ENCODE measurements at places on chromosomes 7 and 10.

DNA sequence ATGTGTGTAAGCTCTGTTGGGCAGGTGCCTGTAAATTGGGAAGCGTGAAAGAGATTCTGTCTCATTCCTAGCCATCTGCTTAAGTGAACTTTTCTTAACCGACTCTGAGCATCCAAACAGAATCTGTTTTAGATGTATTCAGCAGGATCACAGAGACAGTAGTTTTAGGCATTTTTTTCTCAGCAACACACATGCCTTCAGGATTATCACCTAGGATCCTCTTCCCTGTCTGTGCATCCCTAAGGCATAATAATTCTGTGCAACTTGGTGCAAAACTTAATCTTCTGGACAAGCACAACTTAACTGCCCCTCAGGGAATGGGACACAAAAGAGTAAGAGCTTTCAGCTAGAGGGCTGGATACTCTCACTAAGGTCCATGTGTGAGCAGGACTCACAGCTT, 284.8 kb downstream of the C7orf25 start:
- no peak for DNase-seq

- no peak for DNase-seq
Measured at GRCh38 chr7:30778255-30779025, 7.2 kb downstream of the MINDY4 start.

DNA sequence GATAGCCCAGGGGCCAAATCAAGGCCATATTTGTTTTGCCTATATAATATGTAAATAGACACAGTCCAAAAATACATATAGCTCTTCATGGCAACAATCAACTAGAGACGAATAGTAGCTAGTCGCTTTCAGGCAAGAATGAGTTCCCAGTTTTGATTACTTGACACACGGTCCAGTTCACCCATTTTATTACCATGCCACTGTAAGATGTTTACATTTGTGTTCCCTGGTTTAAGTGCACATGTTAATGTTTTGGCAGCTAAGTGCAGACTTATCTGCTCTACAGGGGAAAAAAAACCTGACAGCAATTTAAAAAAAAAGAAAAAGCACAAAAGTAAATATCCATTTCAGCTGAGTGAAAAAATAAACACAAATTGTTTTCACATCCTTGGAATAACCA, 213.1 kb downstream of the TPK1 start:
- no peak for DNase-seq

DNA sequence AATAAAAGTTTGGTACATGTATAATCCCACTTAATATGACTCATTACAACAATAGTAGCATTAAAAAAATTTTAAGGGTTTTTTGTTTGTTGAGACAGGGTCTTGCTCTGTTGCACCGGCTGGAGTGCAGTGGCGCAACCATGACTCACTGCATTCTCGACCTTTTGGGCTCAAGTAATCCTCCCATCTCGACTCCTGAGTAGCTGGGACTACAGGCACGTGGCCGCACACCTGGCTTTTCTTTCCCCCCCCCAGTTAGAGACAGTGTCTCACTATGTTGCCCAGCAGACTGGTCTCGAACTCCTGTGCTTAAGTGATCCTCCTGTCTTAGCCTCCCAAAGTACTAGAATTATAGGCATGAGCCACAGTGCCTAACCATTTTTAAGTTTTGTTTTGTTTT, 40.7 kb downstream of the KMT2C start:
- no peak for DNase-seq

DNA sequence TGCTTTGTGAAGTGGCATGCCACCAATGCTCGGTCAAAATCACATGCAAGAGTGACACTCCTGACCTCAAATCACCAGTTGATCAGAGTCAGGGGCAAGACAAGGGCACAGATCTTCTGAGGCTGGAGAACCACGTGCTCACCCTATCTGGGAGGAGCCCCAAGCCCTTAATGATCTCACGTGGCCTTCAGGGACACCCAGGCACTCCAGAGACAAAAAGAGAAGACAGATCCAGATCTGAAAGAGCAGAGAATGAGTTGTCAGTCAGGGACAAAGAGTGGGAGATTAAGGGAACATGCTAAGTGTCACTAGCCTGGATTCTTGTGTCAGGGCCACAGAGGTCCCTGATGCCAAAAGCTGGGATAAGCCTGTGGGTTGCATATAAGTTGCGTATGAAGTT, 134.3 kb downstream of the PLXNA4 start:
- no peak for DNase-seq

GRCh38 chr7:90238022-90238421, 7.0 kb upstream of the CFAP69 start:
- no peak for DNase-seq

- no peak for DNase-seq
Measured at GRCh38 chr7:91243591-91244301, 20.5 kb upstream of the FZD1 start.

Data from GM19239 (cell line).